Panc1 (cell line): ENCODE measurements at places on chromosomes 6 and 20.

DNA sequence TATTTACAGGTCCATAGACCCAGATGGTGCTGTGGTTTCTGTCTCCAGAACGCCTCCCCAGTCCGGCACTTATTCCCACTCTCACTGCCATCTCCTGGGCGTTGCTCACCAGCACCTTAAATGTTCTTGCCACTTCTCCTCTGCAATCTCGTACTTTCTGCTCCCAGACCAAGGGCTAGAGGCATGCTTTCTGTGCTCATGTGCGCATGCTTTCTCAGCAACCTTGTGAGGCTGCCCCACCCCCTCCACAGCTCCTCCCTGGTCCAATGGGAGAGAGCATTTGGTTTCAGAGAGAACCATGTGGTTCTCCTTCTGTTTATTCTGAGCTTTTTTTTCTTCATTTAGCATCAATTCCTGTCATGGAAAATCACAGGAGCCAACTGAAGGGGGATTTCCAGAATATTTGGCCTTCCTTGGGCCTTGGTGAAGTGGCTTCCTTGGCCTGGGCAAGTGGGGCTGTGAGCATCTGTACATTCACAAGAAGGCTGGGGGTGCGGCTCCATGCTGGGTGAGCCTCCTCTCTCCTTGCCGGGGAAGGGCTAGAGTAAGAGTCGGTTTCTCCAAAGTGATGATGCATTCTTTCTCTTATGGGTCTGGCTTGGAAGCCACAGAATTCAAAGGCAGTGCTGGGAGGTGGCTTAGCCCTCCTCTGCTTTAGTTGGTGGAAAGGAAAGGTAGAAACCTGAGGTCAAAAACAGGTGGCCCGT lies 66.6 kb downstream of the PHACTR3 start:
- no peak for DNase-seq
- H3K27me3 ChIP-seq: no peaks in the 10 kb centered on the region; the same call in 1 of the 2 replicates
- H3K36me3 ChIP-seq: no peaks in the 10 kb centered on the region

DNA sequence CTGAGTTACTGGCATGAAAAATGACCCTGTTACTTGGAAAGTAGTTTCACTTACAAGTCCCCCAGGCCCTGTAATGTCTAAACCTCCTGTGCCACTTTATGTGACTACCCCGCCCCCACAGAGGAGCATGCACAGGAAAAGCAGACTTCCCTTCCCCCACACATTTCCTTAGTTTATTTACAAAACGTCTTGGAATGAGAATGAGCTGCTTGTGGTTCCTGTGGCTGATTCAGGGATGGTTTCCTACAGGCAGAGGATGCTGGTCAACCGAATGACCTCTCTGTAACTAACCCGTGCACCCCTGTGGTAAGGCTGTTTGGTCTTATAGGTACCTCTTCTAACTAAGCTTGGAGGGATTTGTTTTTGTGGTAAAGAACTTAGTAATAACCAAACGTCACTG lies 28.5 kb downstream of the RSPO3 start:
- H3K4me1 ChIP-seq: no peaks in the 10 kb centered on the region
- peaks cover 5% of the 10 kb centered on the region; the same call in 1 of the 2 replicates for H3K27me3 ChIP-seq
- no peak for DNase-seq
- H3K36me3 ChIP-seq: no peaks in the 10 kb centered on the region

- no peak for DNase-seq
- no peak overlapping the region for H3K4me3 ChIP-seq
- H3K27ac ChIP-seq: no peak overlapping the region
- H3K4me1 ChIP-seq: peaks cover 3% of the 10 kb centered on the region; the same call in 1 of the 2 replicates
- H3K27me3 ChIP-seq: no peaks in the 10 kb centered on the region
These were observed 586 bp upstream of the LST1 start for GRCh38 chr6:31585491-31585890.

- no peaks in the 10 kb centered on the region for H3K36me3 ChIP-seq
- no peaks in the 10 kb centered on the region for H3K27me3 ChIP-seq
- H3K27ac ChIP-seq: no peak overlapping the region
- H3K4me1 ChIP-seq: no peaks in the 10 kb centered on the region
These were observed 523.5 kb upstream of the MAN1A1 start for GRCh38 chr6:119873107-119873506.

DNA sequence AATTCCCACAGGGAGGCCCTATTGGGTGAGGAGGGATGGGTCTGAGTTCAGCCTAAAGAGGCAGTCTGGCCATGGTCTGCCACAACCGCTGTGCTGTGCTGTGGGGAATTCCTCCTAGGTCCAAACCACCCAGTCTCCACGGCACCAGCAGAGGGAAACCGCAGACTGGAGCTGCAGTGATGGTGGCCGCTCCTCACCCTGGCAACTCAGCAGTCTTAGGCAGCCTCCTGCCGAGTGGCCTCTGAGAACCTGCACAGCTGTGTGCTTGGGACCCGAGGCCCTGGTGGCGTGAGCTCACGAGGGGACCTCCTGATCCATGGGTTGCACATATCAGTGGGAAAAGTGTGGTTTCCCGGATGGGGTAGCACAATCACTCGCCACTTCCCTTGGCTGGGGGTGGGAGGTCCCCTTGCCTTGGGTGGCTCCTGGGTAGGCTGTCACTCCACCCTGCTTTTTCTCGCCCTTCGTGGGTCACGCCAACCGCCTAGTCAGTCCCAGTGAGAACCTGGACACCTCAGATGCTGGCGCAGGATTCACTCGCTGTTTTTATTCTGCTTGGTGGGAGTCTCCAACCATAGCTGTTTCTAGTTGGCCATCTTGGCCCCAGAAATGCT lies 242.2 kb downstream of the CDH26 start:
- H3K4me3 ChIP-seq: no peak overlapping the region
- H3K4me1 ChIP-seq: no peaks in the 10 kb centered on the region
- DNase-seq: no peak
- no peak overlapping the region for H3K27ac ChIP-seq
- no peaks in the 10 kb centered on the region for H3K36me3 ChIP-seq
